ENCODE measurements at places on chromosomes 5 and 9. TPM values are rescaled to one million over a fixed set of nuclear protein-coding genes. Genes with fewer than 3 reads are reported as not detected.

DNA sequence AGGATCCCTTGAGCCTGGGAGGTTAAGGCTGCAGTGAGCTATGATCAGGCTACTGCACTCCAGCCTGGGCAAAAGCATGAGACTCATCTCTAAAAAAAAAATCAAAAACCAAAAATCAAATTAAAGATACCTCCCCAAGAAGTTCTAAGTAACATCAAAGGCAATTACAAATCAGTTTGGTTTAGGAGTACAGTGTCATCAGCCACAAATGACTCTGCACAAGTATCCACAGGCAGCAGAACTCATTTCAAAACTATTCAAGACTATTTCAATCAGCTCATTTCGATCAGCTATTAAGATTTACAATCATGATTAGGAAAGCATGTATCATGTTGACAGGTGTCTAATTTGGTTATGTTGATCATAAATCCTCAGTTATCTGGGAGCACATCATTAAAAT lies 19.1 kb downstream of the TRMO start:
- no peak overlapping the region for H3K4me3 ChIP-seq
- no peaks in the 10 kb centered on the region for H3K4me1 ChIP-seq
- peaks cover 64% of the 10 kb centered on the region for H3K36me3 ChIP-seq
- no peak overlapping the region for H3K27ac ChIP-seq

- no peaks in the 10 kb centered on the region for H3K4me1 ChIP-seq
- H3K27me3 ChIP-seq: no peaks in the 10 kb centered on the region
- no peak for DNase-seq
- H3K4me3 ChIP-seq: no peak overlapping the region
Observed at GRCh38 chr9:87800456-87800855, 74.5 kb downstream of the CTSL start.

DNA sequence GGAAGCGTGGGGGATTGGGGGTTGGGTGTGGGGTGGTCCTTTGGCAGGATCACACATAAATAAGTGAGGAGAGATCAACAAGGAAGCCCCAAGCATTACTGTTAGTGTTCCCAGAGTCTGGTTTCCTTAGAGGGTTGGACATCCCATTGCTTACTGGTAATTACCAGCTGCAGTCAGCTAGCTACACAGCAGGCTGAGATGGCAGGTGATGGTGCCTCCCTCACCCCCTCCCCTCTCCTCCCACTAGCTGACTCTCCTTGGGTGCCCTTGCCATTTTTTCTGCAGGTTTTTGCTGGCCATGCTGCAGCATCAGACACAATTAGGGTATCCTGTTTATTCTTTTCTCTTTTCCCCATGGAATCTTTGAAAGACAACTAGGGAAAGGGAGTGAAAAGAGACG lies 107.5 kb upstream of the TLR4 start:
- no peaks in the 10 kb centered on the region for H3K27me3 ChIP-seq
- H3K4me3 ChIP-seq: no peak overlapping the region
- no peak for DNase-seq

Gene OCLN
- 13.8 TPM for total RNA-seq

GRCh38 chr5:126443374-126443851 lies 20.2 kb downstream of the GRAMD2B start:
- no peaks in the 10 kb centered on the region for H3K4me1 ChIP-seq
- H3K27me3 ChIP-seq: no peaks in the 10 kb centered on the region
- H3K36me3 ChIP-seq: peaks cover 30% of the 10 kb centered on the region
- DNase-seq: no peak
- peak overlapping the region; percentile 26 for H3K27ac ChIP-seq

DNA sequence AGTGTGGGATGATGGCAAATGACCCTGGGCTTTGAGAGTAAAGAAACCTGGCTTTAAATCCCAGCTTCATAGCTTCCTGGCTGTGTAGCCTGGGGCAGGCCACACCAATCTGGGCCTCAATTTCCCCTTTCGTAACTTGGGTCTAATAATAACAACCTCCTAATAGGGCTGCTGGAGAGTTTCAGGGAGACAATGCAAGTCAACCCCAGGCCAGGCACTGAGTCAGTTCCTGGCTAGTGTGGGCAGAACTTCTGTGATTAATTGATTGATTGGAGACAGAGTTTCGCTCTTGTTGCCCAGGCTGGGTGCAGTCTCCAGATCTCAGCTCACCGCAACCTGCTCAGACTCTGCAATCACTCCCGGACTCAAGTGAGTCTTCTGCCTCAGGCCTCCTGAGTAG lies 3.3 kb upstream of the SH2D3C start:
- no peak overlapping the region for H3K27ac ChIP-seq
- peaks cover 61% of the 10 kb centered on the region for H3K4me1 ChIP-seq
- H3K27me3 ChIP-seq: no peaks in the 10 kb centered on the region
- no peak for DNase-seq

DNA sequence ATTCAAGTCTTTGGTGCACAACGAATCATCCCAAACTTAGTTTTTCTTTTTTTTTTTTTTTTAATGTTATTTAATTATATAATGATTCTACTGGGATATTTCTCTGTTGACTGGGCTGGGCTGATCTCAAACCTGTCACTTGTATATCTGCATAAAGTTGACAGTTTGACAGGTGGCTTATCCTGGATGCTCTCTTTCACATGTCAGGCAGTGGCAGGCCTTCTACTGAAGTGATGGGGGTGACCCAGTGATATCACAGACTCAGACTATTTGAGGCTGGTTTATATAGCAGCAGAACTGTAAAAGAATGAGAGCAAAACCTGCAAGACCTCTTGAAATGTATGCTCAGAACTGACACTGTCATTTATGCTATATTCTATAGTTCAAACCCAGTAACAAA lies 1813.5 kb upstream of the CDH6 start:
- no peak overlapping the region for H3K4me3 ChIP-seq
- H3K27me3 ChIP-seq: no peaks in the 10 kb centered on the region
- no peak overlapping the region for H3K27ac ChIP-seq
- DNase-seq: no peak
- no peaks in the 10 kb centered on the region for H3K4me1 ChIP-seq
- H3K36me3 ChIP-seq: no peaks in the 10 kb centered on the region

DNA sequence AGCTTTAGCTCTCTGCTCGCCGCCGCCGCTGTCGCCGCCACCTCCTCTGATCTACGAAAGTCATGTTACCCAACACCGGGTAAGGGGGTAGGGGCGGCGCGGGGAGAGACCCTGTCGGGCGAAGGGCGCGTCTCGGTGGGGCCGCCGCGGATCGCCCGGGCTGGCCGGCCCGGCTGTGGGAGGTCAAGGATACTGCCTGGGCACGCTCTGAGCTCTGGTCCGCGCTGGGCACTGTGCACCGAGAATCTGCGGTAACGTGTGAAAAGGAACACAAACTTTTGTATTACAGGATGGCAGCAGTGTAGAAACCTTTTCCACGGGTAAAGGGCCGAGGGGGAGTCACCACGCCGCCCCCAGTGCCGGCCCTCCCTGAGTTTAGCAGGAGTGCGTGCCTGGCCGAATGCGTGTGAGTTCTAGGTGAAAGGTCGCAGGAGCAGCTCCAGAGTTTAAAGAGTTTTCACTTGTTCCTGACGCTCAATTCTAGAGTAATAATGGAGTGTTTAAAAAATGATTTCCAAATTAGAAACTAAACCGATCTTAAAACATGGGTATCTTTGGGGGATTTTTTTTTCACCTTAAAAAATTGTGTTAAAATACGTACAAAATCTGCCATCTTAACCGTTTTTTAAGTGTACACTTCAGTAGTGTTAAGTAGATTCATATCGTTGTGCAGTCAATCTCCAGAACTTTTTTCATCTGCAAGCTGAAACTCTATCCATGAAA lies at the start of gene HSDL2:
Gene HSDL2, plus strand, starts transcription at position 7 of the 723 bp plus-strand sequence. Its CDS starts 56 bp downstream, at position 63.
- H3K4me3 ChIP-seq: peak within 1 kb of the TSS; percentile 87
- peak; percentile 15 for DNase-seq
- H3K27me3 ChIP-seq: no peaks in the 10 kb centered on the region

DNA sequence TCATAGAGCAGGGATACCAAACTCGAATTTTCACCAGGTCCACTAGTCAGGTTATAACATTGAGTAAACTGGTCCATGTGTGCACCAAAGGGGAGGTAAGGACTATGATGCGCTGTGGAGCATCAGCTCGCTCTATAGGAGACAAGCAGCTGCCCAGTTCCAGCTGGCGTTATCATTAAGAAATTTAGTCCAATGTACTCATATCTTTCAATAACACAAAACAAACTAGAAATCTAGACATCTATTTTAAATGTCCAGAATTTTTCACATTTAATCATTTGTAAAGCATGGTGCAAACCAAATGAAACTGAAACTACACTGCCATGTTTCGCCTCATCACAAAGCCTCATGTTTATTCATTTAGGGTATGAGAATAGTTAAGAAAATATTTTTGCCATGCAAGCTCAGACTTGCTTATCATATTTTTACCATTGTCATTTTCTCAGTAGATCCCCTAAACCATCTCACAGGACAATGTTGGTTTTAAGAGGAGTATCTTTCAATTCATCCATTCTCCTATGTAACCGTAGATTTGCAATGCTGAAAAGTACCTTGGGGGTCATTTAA lies 50.9 kb downstream of the ZNF474 start:
- DNase-seq: no peak
- H3K4me3 ChIP-seq: no peak overlapping the region
- no peak overlapping the region for H3K27ac ChIP-seq
- H3K27me3 ChIP-seq: no peaks in the 10 kb centered on the region
- H3K4me1 ChIP-seq: no peaks in the 10 kb centered on the region
